ENCODE measurements at places on chromosomes 5 and 9. TPM values are rescaled to one million over a fixed set of nuclear protein-coding genes. Genes with fewer than 3 reads are reported as not detected.

CARD9 gene
- under 0.01 TPM for total RNA-seq

DNA sequence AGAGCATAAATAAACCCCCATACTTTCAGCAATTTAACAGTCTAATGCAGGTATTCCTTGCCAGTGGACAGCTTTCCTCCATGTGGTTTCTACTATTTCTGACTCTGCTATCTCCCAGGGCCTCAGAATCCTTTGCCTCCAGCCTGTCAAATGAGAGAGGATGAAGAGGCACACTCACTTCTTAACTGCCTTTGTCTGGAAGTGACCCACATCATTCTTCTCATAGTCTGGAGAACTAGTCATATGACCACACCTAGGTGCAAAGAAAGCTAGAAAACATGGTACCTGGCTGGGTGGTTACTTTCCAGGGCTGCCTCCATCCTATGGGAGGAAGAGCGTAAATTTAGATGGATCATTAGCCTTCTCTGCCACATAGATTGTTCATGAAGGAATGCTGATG lies 22.5 kb downstream of the PALM2AKAP2 start:
- DNase-seq, result no peak

DNA sequence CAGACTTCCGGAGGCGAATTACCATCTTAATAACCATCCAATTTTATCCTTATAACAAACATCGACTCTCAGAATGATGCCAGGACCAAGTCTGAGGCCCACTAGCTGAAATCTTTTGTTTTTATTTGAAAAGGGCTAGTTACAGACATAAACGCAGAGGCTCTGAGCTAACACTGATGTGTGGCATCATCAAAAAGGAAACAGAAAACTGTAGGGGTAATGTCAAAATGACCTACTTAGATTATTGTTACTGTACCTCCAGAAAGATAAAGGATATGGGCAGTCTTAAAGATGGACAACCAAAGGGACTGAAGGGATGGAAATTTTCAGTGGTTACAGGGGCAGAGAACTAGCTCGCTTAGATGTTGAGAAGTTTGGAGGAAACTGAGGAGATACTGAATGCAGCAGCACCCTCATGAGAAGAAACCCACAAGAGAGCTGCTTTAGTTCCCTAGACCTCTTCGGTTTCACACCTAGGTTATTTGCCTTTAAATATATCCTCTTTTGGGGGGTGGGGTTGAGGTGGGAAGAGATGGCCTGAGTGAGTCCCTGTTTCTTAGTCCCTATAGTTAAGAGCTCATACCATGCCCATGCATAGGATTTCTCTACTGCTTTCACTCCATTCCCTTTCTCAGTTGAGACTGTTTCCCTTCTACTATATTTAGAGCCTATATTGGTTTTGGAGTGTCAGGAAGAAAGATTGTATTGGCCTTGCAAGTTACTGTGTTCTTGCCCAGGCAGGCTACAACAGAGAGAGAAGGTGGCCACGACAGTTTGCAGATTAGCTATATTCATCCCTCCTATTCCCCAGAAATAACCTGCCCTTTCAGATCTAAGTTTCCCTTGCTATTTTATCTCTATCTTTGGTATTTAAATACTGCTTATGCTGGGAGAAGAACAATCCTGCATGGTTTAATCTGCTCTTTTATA lies 320.4 kb upstream of the EFNA5 start:
- no peak for DNase-seq

DNA sequence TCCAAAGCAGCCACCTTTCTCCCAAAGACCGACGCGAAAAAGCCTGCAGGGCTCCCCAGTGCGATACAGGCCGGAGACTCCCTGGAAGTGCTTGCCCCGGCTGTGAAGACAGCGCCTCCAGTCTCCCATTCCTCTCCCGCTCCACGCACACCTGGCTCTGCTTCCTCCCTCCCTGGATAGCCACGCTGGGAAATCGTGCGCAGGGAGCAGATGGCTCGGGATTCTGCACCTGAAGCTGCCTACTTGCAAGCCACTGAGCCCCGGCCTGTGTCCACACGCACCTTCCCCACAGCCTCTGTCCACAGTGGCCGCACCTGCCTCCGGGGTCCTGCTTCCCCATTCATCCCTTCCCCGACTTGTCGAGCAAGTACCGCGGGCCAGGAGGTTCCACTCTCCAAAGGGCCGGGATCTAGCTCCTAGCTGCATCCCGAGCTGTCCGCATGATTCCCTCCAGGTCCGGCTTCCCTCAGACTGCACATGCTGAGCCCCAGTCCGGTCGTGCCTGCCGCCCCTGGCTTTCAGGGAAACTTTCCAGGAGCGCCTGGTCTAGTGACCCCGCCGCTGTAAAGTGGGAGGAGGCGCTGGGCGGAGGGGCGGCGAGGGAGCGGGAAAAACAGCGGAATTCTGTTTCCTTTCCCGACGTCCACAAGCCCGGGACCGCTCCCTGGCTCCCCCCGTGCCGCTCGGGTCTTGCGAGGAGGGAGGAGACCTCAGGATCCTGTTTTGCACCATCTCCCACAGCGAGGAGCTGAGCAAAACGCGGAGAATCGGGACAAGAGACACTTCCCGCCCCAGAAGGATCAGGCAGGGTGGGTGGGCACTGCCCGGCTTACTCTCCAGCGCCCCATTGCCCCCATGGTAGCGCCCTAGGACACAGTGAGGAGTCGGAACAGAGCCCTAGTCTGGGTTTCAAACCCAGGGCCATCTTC lies 2.0 kb downstream of the SEMA6A start:
- peak; percentile 54 for DNase-seq

GRCh38 chr5:179177711-179178575 lies 117.8 kb downstream of the ZNF354C start:
- no peak for DNase-seq

- DNase-seq, result no peak
Measured at GRCh38 chr9:27489087-27489876, 34.8 kb upstream of the IFNK start.

INSL6 gene
- not detected for total RNA-seq

GRCh38 chr9:85871008-85871407 lies 69.9 kb upstream of the NAA35 start:
- no peak for DNase-seq

DNA sequence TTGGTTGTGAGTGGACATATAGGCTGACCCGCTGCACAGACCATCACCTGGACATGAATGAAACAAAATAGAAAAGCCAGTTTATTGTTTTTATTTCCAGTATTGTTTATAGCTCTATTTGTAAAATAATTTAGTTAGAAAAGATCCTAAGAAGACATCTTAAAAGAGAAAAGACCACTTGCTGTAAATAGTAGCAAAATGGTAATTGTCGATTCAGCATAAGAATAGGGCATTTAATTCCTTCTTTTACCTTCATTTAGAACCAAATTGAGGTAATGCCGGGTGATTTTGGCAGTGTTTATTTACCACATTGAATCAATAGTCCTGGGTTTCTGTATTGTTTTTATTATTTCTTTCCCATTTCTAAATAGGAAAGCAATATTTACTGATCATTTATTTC lies 7.4 kb downstream of the TARS1 start:
- DNase-seq, result no peak

TRPM6 gene
- total RNA-seq, result 0.22 TPM

DNA sequence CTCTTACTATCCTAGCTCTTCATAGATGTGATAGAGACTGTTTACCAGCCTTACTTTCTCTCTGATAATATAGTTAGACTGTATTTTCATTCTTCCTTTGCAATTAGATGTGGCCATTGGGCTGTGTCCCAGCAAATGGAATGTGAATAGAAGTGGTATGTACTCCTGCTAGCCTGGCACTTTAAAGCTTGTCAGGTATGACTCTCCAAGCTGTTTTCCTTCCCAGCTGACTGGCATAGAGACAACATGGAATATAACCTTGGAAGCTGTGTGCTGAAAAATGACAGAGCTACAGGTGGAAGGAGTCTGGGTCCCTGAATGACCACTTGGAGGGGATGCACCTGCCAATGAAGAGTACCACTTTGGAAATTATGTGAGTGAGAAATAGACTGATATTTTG lies 116.2 kb downstream of the DIRAS2 start:
- DNase-seq, result no peak

- no peak for DNase-seq
Measured at GRCh38 chr5:14723701-14724132, 59.2 kb downstream of the OTULIN start.

DNA sequence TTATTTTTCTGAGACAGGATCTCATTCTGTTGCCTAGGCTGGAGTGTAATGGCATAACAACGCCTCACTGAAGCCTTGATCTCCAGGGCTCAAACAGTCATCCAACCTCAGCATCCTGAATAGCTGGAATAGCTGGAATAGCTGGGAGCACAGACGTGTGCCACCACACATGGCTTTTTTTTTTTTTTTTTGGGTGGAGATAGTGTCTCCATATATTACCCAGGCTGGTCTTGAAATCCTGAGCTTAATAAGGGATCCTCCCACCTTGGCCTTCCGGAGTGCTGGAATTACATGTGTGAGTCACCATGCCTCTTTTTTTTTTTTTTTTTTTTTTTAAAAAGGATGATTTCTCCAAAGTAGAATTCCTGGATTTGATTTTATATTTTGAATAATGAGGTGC lies 60.7 kb downstream of the NSD1 start:
- peak; percentile 96 for DNase-seq

DNA sequence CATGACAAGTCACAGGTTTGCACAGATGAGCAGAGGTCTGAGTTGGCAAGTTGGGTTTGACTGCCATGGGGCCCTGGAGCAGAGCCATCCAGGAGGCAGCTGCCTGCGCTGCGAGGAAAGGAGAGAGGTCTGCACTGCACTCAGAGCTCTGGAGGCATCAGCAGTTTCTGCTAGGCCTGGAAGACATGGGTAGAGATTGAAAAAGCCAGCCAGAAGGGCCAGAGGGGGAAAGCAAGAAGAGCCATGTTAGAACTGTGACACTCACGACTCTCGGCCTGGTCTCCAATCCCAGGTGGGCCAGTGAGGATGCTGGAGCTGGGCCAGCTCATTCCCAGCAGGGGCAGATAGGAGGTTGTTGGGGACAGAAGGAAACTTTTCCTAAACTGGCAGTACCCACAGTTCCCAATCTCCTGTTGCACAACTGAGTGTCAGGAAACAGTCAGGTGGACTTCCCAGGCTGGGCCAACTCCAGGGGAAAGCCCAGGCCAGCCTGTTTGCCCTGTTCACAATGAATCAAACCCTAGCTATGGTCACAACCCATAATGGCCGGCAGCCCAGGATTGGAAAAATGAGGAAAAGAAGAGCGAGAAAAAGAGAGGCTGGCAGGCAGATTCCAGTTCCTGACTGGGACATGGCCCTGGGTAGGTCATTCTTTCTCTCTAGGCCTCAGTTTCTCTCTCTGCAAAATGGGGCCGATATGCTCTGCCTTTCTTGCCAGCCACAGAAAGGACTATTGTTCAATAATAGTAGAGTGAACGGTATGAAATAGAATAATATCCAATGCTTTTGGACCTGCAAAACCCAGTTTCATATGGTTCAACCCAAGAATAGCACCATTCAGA lies 7.8 kb upstream of the ORM1 start:
- DNase-seq, result no peak

- DNase-seq, result no peak
Measured at GRCh38 chr9:123749580-123750202, 180.2 kb downstream of the DENND1A start.

DNA sequence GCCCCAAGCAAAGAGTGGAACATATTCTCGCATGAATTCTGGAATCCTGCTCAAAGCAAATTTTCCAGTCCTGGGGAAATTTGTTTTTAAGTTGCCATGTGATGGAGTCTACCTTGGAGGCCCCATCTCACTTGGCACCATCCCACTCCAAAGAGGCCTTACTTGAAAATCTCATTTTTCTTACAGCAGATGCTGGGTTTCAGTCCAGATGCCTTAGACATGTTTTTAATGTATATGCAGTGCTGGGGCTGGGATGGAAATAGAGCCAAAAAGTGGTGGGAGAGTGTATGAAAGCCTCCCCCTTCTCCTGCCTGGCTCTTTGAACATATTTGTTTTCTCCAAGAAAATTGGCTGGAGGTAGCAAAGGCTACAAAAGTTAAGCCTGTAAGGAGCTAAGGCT lies 493.7 kb downstream of the ENC1 start:
- DNase-seq, result no peak

- DNase-seq, result peak; percentile 6
Measured at GRCh38 chr5:139340051-139340450, 1.6 kb upstream of the PAIP2 start.

DNA sequence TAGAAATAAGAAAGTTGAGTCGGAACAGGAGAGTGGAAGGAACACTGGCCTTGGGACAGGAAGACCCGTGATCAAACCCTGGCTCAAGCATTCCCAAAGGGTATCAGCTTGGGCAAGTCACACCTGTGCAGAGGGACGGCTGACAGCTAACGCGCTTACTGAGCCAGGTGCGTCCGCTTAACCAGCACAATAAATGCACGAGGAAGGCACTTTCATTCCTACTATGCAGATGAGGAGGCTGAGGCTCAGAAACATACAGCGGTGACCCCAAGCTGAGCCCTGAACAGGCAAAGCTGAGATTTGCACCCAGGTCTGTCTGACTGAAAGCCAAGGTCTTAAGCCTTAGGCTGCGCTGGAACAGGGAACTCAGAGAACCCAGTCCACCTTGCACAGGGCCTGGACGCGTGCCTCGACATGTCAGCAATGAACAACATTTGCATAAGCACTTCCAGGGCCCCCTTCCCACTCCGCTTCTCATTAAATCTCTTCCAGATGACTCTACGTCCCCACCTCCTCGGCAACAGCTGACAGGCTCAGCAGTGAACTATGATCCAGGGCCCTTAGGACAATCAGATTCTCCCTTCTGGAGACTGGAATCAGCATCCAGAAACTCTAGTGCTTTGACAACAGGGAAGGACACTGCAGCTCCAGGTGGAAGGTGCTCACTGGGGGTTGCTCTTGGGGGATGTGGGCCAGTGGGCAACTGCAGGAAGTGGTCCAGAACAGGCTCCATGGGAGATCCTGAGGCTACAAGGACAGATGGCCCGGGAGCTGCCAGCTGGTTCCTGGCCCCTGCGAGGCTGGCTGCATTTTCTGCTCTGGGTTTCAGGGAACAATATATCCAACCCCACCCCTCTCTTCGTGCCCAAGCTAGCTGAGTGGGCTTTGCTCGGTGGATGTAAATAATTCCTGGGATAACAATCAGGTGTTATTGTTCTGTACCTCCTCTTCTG lies 35.2 kb downstream of the SH3PXD2B start:
- DNase-seq, result no peak

AFAP1L1 gene
- 219 TPM for total RNA-seq

GRCh38 chr9:82535432-82535998 lies 527.4 kb downstream of the RASEF start:
- no peak for DNase-seq

DNA sequence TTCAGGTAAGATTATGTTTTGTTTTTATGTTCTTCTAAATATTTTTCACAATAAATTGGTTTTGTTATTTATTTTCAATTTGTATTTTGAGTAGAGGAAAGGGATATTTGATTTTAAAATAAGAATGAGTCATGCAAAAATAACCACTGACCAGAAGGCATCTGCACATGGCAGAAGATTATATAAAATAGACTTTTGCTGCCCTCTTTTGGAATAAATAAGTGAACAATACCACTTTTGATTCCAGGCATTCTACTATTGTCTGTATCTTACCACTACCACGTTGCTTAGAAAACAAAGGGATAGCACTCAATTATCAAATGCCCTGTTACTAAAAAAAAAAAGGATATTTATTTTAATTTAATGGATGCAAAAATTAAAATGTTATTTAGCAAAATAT lies 227.3 kb upstream of the ITGA1 start:
- DNase-seq, result no peak

Data from lung microvascular endothelial cell (primary cell).